ENCODE measurements at places on chromosomes 6 and 20.

- no peak for DNase-seq
Observed at GRCh38 chr20:14312001-14312400, 25.4 kb downstream of the FLRT3 start.

GRCh38 chr20:17066902-17067301, 159.9 kb upstream of the PCSK2 start:
- DNase-seq: no peak

- no peak for DNase-seq
Observed at GRCh38 chr6:54216336-54216735, 91.9 kb upstream of the TINAG start.

- no peak for DNase-seq
Observed at GRCh38 chr6:28478518-28478917, 35.2 kb upstream of the ZSCAN23 start.

DNA sequence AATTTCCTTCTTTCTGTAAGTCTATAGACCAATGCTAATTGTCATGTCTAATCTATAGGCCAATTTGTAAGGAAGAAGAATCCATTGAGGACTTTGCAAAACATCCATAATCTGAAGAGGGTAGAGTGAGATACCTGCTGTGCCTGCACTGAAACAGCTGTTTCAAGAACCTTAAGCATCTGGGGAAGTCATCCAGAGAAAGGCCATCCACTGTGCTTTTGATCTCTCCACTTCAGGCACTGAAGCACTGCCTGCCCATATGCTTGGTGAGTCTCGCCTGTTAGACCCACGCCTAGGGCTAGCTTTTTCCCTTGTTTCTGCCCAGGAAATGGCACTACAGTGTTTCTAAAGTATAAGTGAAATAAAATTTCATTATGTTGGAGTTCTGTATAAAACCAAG, 921.8 kb upstream of the EPHA7 start:
- no peak for DNase-seq
